ENCODE measurements at places on chromosomes 1 and 21. TPM values are rescaled to one million over a fixed set of nuclear protein-coding genes. Genes with fewer than 3 reads are reported as not detected.

Gene INSRR
- under 0.01 TPM for total RNA-seq

Gene NHLH2
- not detected for total RNA-seq

Gene HUNK
- 0.13 TPM for total RNA-seq

Gene DNASE2B
- not detected for total RNA-seq

Gene VPS72
- 54.4 TPM for total RNA-seq

Gene MIXL1
- 0.16 TPM for total RNA-seq

Gene ACTN2
- total RNA-seq, result under 0.01 TPM
